ENCODE measurements at places on chromosomes 2 and 18. TPM values are rescaled to one million over a fixed set of nuclear protein-coding genes. Genes with fewer than 3 reads are reported as not detected.
A peak's percentile ranks its signal among the peaks of the same experiment; 100 is the strongest.

ASPRV1 gene
- 0.13 TPM for total RNA-seq

MREG gene
- total RNA-seq: 2.5 TPM

ANKRD62 gene
- total RNA-seq: 5.2 TPM

IL1B gene
- total RNA-seq: 1.3 TPM

- no peak for DNase-seq
Measured at GRCh38 chr2:170822290-170823087, 5.8 kb downstream of the GAD1 start.

GRCh38 chr2:104745846-104746245 is 108.1 kb upstream of the POU3F3 start:
- no peak for DNase-seq

DNA sequence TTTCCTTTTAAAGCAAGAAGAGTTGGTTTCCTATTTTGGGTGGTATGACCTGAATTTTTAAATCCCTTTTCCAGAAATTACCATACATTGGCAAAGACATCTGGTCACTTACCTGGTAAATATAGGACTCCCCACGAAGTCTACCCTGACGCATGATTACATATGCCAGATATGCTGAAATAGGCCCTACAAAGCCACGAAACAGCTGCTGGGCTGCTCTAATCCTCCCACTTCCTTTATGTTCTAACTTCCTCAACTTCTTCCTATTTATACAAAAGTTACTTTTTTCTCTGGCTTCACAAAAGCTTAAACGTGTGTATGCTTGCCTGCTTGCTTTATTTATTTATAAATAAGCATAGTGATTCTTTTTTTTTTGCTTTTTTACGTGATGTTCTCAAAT is 186.0 kb upstream of the EPHA4 start:
- no peak for DNase-seq

GRCh38 chr2:149038442-149039212 is at the start of gene LYPD6B:
TSS of gene LYPD6B (plus strand) at chr2:149038699. CDS start at chr2:149130949, 92,250 bp downstream.
- DNase-seq: peak; percentile 88

GRCh38 chr2:42030829-42031228 is 17.0 kb upstream of the PKDCC start:
- no peak for DNase-seq

GRCh38 chr18:741931-742512 is 29.6 kb upstream of the ENOSF1 start:
- no peak for DNase-seq

GRCh38 chr2:44169155-44169898 is 652 bp downstream of the PPM1B start:
- peak; percentile 83 for DNase-seq

GRCh38 chr2:42386682-42387081 is 25.7 kb upstream of the COX7A2L start:
- DNase-seq: no peak

- DNase-seq: no peak
Measured at GRCh38 chr18:33156906-33157470, 283.5 kb downstream of the CCDC178 start.

DNA sequence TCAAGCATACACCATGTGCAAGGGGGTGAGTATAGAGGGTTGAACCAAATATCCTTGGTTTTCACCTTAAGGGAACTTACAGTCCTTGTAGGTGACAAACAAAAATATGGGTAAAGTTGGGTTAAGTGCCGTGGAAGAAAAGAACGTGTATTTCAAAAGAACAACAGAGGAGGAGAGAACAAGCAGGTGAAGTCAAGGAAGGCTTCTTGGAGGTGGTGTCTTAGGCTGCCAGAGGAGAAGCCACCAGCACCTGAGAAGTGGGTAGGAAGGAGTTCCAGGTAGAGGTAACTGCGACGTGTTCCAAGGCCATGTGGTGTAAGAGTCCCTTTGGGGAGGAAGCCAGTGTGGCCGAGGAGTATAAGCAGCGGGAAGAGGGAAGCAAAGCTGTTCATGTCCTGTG is 27.2 kb downstream of the CABLES1 start:
- DNase-seq: no peak

GRCh38 chr2:165877565-165878550 is 75.7 kb downstream of the TTC21B start:
- DNase-seq: no peak

DNA sequence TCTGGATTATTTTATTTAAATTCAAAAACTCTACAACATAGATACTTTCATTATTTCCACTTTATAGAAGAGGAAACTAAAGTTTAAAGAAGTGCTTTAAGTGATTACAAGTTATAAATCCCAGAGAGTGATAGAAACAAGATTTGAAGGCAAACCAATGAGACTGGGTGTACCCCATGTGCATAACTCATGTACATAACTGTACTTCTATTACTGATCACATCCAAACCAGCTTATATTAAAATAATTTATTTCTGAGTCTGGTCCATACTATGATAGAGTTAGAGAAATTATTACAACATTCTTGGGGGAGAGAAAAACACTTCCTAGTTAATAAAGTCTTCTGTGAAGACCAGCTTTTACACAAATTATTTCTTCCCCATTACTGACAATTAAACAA is 221.4 kb downstream of the EXOC6B start:
- DNase-seq: no peak

- DNase-seq: no peak
Measured at GRCh38 chr2:221969087-221969829, 329.5 kb downstream of the PAX3 start.

GRCh38 chr18:12405066-12405465 is 2.7 kb upstream of the PRELID3A start:
- no peak for DNase-seq

DNA sequence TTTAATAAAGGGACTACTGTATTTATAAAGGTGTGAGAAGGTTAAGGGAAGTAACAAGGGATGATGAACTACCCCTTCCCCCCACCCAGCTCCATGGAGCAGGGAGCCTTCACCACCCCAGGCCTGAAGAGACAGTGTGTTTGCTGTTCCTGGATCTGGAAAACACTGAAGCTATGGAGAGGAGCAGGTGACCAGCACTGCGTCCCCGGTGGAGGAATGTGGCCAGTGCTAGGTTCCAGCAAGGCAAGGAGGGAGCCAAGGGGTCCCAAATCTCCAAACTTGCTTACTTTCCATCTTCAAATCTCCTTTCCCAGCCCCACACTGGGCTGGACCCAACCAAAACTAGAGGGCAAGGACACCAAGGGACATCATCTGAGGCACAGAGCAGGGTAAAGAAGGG is 128.7 kb upstream of the CD302 start:
- DNase-seq: no peak

- no peak for DNase-seq
Measured at GRCh38 chr2:45844796-45845457, 193.5 kb downstream of the PRKCE start.

DNA sequence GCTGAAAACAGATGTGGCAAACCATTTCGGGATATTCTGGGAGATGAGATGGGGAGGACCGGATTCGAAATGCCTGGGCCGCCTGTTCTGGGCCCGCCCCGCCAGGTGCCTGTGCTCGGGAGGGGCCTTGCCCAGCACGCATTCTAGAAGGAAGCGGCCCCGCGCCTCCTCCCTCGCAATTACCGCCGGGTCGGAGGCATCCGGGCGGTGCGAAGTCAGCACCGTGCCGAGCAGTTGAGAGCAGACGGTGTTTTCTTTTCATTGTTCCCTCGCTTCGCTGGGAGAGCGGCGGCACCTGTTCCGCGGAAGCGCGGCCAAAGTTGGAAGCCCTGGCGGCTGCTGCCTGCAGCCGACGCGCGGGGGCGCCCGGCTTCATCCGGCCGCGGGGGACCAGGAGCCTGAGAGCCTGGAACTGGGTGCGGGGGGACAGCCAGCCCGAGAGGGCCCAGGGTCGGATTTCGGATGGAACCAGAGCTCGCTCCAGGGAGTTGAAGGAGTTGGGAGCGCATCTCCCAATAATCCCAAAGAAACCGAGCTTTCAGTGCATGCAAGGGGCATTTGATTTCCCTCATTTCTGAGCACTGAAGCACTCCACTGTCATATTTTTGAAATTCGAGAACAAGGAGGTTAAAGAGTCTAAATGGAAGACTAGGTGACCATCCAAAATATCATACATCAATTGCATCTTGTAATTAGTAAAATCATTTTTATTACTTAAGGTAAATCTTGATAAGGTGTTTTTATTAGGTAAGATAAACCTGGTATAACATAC is 241.8 kb upstream of the RAB12 start:
- DNase-seq: peak; percentile 56

GRCh38 chr2:15957881-15958713 is 17.7 kb downstream of the MYCN start:
- no peak for DNase-seq

DNA sequence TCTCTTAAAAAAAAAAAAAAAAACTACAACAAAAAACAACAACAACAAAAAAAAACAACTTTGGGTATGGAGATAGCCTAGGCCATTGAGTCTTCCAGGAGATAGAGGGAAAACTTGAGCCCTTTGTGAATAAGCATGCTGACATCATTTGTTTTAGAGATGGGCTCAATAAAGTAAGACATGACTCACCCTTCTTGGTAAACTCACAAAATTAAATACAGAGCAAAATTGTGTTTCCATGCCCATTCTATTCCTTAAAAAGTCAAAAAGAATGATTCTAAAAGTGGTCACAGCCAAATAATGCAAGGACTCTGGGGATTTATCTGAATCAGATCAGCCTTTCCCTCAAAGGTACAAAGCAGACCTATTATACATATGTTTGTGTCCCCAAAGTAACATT is 117.4 kb downstream of the ETAA1 start:
- DNase-seq: no peak
